ENCODE measurements at places on chromosomes 3 and 15.

DNA sequence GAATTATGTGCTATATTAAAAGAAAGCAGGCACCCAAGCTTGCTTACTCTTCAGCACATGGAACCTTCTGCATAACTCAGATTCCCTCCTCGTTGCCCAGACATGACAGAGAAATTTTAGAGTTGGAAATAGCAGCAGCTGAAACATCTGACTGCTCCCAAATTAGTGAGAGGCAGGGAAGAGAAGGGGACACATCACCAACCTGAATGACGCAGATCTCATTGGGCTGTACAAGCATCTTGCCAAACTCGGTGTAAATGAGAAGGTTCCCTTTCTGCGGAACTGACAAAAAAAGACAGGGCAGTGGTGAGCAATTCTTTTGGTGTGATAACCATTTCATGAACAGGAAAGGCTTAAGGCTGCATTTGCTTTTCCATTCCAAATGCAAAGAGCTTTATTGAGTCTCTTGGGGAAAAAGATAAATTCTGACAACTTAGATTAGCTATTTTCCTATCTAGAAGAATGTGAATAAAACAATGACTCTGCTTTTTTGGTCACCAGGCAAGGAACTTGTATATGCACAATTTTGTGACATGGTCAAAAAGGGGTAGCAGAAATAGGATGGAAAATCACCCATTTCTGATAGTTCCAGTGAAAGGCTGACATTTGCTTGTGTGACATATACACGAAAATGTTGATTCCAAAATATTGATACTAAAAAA is 35.1 kb downstream of the HGD start:
- DNase-seq = no peak

DNA sequence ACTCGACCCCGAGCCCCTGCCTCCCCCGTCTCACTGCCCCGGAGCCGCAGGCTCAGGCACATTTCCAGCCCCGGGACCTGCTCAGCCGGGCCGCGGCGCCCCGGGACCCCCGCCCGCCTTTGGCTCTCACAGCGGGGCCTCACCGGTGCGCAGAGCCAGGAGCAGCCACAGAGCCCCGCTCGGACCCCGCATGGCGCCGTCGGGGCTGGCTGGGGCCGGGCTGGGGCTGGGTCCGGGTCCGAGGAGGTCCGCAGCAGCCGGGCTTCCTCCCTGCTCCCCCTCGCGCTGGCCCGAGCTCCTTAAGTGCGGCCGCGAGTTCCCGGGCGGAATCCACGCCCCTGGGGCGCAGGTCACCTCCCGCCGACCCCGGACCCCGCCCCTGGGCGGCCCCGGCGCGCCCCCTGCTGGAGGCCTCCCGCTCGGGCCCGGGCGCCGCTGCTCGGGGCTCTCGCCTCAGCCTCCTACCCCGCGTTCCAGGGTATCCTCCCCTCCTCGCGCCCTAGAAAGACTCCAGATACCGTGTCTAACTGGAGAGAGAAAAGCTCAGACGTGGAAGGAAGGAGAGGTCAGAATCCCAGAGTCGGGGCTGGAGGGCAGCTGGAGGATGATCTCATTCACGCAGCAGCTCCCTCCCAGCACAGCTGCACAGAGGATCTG is at the start of gene MELTF:
Gene MELTF, minus strand, starts transcription at position 307 of the 657 bp plus-strand sequence. Its CDS starts 115 bp downstream, at position 192.
- DNase-seq = no peak

- DNase-seq = peak; percentile 41
Observed at GRCh38 chr15:60390871-60391501, 6.8 kb downstream of the ANXA2 start.

DNA sequence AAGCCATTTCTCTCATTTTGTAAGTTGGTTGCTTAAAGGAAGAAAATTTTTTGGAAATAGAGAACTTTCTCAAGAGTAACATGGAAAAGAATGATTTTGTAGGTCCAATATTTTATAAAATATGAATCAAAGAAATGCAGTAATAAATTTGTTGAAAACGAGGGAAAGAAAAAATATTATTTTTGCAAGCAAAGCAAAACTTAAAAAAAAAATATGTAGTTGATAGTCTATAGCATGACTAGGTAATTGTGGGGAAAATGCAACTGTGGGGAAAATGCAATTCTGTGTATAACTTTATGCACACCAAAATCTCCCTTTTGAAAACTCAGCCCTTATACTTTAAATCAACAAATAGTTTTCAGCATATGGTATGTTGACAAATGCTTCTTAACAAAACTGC is 604.0 kb upstream of the AGTR1 start:
- no peak for DNase-seq

GRCh38 chr3:25775936-25776335 is 7.3 kb downstream of the NGLY1 start:
- no peak for DNase-seq

- DNase-seq = no peak
Observed at GRCh38 chr3:16318176-16318575, 53.2 kb downstream of the OXNAD1 start.

GRCh38 chr15:67148196-67148701 is 82.8 kb downstream of the SMAD3 start:
- no peak for DNase-seq

GRCh38 chr3:132242790-132243189 is 74.4 kb upstream of the ACP3 start:
- DNase-seq = no peak

GRCh38 chr3:12187448-12188327 is 29.0 kb upstream of the TIMP4 start:
- no peak for DNase-seq

DNA sequence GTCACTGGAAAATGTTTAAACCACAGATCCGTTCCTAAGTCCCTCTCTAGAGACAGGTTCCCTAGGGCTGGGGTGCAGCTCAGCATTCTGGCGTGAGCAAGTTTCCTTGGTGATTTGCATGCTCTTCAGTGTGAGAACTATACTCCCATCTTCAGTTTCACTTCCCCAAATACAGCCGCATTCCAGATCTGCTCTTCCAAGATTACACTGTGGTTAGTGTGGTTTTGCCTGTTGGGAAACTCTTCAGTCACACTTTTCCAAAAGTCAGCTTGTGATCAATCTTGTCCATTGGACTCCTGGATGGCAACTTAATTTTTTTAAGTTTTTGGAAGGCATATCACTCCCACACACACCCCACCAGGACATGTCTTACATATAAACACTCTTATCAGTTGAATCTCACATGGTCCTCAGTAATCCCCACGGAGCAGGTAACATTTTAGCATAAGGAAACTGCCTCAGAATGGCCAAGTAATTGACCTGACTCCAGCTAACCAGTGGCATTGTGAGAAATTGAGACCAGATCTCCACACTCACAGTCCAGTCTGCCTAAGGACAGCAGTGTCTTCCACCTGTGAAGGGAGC is 33.5 kb upstream of the PTPN23 start:
- no peak for DNase-seq

- DNase-seq = no peak
Observed at GRCh38 chr3:150936693-150937092, 31.5 kb upstream of the MINDY4B start.

DNA sequence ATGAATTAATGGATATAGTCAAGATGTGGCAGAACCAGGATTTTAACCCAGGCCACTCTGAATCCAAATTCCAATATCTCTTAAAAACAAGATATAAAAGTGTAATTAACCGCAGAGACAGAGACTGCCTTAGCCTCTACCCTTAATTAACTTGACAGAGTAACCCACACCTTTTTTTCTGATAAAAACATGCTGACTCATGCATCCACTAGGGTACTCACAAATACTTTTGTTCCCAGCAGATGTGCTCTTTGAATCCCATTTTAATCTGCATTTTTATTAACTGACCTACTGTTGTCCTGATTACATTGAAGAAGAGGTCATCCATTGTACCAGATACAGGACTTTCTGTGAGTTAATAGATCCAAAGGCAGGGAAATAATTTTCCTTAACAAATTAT is 278.3 kb downstream of the CHL1 start:
- DNase-seq = no peak

DNA sequence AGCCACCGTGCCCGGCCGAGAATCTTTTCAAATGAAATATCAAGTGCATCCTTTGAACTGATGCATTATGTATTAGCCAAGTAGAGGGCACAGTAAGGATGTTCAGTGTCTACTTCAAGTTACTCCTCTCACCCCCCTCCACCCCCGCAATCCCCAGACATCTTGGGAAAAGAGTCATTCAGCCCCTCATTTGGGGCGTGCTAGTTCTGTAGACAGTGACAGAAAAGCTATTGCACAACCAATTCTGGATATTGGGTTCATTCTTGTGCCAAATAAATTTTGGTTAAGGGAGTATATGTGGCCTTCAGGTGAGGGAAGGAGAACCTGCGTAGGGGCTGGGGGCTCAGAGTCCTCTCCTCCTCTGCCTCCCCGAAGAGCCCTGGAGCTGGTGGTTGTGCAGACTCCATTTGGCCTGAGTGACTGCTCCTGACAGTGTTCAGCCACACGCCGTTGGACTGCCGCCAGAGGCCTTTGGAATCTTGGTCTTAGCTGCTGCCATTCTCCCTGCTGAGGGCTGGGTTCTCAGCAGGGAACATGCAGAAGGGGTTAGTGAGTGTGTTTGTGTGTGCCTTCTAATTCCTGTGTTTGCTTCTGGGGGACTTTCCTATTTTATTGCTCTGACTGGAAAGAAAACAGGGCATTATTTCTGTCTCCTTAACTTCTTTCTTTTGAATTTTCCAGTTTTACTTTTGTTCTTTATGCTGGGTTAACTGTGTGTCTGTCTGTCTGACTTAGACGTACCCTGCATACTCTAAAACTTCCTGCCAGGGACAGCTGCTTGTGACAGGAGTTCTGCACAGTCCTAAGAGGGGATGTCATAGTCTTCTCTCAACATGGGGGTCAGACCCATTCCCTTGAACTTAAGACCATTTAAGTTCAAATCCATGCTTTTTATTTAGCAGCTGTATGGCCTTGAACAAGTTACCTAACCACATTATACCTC is 21.0 kb downstream of the RARB start:
- DNase-seq = peak; percentile 84

DNA sequence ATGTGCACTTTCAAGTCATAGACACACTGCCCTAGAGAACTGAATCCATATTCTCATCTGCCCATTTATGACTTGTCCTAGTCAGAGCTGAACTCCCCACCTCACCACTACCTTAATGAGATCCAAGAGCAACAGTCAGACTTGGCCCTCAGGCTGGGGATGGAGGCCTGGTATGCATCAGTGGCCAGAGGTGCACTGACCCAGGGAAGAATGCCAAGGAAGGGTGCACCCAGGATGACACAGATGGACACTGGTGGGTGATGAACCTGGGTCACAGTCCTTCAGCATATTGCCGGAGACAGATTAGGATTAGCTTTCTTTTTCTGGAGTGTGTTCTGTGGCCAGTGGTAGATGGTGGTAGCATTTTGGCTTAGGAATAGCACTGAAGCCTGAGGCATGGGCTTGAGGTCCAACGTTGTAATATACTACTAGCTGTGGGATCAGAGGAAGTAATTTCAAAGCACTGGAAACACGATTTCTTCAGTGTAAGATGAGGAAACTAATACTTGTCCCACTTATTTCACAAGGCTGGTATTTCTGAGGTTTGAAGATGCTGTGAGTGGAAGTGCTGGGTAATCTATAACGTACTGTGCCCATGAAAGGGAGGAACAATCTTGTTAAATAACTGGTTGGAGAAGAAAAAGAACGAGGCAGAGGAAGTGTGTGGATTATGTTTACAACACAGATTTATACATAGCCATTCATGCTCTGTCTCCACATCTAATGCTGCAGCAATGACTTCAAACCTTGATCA is 265.0 kb downstream of the THRB start:
- no peak for DNase-seq

DNA sequence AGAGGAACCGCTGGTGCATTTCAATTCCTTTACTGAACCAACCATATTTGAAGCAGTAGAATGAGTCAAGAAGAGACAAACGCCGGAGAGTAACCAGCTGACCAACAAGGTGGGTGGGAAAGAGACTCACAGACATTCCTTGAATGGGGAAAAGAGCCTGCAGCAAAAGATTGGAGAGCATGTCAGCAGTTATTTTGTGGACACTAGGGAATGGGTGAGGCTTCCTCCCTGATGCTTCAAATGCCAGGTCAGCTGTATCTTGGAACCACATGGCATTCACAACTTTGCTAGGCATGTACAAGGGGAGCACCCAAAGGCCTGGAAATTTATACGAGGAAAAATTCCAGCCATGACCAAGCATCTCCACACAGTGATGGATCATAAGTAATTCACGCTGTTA is 29.9 kb upstream of the ZKSCAN7 start:
- DNase-seq = no peak

DNA sequence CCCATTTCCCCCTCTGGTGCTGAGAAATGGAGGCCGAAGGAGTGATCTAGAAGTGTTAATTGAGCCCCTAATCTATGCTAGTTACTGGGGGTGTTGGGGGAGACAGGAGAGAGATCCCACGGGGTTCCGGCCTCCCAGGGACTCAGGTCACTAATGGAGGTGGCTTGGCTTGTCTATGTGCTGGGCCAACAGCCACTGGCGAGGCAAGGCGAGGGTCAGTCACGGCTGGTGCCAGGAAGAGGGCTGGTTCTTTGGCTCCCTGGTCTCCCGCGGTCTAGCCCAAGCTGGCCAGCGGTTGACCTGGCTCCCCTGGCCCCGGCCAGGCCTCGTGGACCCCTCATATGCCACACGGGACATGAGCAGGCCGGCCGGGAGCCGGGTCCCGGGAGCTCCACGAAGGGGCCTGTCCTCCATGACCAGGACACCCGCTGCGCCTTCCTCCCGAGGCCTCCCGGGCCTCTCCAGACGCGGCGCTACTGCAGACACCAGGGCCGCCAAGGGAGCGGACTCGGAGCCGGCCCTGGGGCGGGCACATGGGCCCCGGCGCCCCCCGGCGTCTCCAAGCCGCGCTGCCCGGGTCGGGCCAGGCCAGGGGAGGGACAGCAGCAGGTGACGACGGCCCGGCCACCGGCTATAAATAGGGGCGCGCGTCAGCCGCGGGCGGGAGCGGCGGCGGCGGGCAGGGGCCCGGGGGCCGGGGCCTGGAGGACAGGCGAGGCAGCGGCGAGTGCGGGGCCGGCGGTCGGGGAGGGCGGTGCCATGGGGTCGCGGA is at the start of gene ALPK3:
Gene ALPK3, plus strand, starts transcription at position 663 of the 772 bp plus-strand sequence. Its CDS starts 97 bp downstream, at position 760.
- no peak for DNase-seq

DNA sequence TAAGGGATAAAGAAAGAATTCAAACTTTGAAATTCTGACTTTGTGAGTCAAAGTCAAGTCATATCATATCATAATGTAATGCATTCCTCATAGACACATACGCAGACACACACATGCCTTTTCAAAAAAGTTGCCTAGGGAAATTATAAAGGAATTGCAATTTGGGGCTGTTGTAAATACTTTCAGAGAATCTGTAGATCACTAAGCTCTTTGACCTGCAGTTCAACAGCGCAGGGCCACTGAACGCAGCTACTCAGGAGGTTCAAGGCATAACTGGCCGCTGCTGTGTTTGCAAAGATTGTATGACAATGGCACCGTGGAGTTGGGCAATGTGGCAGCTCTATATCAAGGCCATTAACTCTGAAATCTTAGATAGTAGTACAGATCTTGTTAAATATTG is 188.4 kb upstream of the THRB start:
- no peak for DNase-seq

Measured in mucosa of gallbladder (tissue), 1 donor.